ELR (cell line): ENCODE measurements at places on chromosomes 12 and 14.

DNA sequence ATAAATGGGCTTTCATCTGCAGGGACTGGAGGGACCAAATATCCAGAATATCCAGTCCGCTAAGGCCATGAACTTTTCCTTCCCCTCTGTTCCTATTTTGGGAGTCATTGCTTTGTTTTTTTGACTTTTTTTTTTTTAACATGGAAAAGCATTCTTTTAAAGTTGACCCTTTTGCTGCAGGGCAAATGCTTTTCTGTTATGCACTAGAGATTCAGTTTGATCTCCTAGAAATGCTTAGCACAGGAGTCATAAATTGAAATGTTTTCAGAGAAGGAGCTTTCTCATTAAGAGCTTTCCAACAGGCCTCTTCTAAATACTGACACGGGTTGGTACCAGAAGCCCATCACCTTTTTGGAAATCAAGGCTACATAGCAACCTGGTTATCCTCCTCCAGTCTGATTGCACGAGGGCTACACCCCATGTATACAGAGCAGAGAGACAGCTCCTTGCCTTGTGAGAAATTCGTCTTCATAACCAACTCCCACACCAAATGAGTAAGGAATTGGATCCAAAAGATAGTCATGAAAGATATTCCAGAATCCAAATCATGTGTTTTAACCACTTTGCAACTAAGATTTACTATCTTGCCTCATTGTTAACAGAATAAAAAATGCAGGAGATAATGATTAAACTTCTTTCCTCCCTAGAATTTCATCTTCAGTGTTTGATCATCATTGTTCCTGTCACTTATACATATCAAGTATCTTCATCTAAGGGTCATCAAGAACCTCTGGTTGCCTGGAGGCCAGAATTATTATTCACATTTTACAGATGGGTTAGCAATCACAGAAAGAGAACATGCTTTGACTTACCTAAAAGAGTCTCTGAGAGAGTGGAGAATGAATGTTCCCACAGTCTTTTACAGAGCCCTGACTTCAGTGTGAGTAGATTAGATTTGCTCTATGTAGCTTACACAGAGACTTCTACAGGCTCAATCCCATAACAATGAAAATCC, 389.4 kb downstream of the ZFP36L1 start:
- DNase-seq, result peak; percentile 35

DNA sequence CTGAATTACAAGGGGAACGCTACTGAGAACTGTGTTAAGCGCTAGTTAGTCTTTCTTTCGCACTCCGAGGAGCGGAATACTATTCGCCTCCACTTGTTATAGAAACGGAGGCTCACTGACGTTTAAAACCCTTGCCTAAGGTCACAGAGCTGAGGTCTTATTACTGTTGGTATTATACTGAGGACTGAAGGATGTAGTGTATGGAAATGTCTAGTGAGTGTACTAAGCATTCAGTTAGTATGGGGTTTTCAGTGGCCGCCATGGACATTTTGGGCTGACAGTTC, 826 bp downstream of the ACADS start:
- DNase-seq, result no peak

DNA sequence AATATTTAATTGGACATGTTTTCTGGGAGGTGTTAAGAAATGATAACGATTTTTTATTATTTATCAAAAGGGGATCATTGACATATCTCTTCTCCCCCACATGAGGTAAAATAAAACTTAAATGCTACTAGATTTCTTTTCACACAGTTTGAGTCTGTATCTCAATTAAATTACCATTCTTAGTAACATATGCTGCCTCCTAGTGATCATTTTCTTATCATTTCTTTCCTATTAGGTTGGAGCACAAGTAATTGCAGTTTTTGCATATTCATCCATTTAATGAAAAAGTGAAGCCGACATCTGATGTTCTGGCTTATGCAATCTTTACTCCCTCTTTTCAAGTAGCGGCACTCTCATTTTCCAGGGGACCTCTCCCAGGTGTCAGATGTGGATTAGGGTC, 24.9 kb downstream of the PUS7L start:
- no peak for DNase-seq

GRCh38 chr14:103743691-103744090, 28.1 kb downstream of the ZFYVE21 start:
- DNase-seq, result no peak

- no peak for DNase-seq
Observed at GRCh38 chr14:105420974-105421674, 1.5 kb downstream of the MTA1 start.

GRCh38 chr12:24596768-24597388, 352.0 kb downstream of the BCAT1 start:
- peak; percentile 69 for DNase-seq

DNA sequence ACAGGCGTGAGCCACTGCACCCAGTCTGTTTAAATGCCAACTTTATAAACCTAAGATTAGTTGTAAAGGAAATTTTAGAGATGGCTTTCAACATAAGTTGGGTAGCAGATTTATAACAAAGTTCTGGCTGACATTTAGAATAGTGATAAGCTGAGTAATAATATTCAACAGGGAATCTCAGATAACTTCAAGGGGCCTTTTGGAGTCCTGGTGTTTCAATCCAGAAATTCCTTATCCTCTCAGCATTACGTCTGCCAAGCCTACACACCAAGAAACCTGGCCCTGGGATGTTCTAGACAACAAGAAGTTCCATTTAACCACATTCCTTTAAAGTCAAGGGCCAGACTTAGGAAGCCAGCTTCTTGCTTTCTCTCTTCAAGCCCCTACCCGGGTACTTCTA, 59.5 kb upstream of the DYRK2 start:
- DNase-seq, result no peak

DNA sequence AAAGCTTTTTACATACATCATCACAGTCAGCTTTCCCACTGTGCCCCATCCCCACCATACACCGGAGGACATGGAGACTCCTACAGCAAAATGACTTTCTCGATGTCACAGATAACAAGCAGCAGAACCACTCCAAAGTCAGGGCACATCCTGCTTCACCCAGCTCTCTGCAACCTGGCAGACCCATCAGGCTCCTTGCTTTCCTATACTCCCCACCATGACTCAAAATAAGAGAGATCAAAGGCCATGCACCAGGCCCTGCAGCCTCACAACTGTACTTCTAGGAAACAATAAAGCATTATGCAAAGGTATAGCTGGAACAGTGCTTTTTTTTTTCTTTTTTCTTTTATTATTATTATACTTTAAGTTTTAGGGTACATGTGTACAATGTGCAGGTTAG, 187.4 kb downstream of the DPF3 start:
- DNase-seq, result no peak

DNA sequence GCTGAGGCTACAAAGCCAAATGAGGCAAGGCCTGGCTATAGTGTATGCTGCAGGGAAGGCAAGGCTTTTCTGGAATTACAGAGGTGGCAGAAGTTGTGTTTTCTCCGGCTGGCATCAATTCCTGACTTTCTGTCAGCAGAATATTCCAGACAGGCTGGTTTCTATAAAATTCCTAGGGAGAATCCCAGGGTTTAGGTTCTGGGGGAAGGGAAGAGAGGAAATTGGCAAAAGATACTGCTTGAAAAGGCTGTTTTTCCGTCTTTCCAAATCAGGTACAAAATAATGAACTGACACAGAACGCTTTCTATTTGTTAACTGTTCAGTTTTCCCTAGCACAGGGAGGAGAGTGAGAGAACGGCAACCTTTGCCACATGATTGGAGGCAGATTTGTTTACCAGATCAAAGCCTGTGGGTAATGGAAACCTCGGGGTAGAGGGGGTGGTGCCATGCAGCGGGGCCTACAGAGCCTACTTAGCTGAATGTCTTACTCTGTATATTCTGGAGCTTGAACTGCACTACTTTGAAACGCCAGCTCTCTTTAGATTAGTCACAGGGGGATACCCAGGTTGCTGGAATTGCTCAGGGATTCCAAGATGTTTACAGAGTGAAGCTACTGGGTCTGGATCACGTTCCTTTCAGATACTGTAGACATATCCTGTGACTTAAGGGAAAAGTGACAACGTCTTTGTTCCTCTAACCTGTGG, 65.8 kb upstream of the DACT1 start:
- peak; percentile 53 for DNase-seq

DNA sequence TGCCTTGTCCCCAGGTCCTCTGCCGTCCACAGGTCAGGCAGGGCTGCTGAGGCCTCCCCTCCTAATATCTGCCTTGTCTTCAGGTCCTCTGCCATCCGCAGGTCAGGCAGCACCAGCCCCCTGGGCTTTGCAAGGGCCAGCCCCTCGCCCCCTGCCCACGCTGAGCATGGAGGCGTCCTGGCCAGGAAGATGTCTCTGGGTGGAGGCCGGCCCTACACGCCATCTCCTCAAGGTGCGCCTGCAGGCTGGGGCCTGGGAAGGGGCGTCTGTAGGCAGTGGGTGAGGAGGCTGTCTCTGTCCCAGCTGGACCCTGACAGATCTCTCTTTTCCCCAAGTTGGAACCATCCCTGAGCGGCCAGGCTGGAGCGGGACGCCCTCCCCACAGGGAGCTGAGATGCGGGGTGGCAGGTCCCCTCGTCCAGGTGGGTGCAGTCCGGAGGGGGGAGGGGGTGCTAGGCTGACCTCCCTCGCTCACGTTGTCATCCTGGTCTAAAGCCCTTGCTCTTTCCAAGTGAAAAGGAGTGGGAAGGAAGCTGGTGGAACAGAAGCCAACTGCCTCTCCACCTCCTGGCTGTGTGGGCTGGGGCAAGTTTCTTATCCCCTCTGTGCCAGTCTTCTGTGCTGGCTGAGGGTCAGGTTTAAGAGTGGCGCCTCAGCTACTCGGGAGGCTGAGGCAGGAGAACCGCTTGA, 13.9 kb upstream of the PUS1 start:
- no peak for DNase-seq

GRCh38 chr12:57891542-57892228, 45.2 kb upstream of the CTDSP2 start:
- no peak for DNase-seq

- no peak for DNase-seq
Observed at GRCh38 chr12:49279706-49280159, 14.9 kb downstream of the TUBA1C start.

GRCh38 chr14:99326041-99326710, 54.2 kb upstream of the BCL11B start:
- no peak for DNase-seq

GRCh38 chr12:57766464-57767304, at the start of gene CYP27B1:
CYP27B1 (minus strand) TSS chr12:57767078; CDS start chr12:57767041, 37 bp downstream.
- peak; percentile 84 for DNase-seq
